Large intestine (tissue), 12 donors: ENCODE measurements at places on chromosomes 16 and 17.
A peak's percentile ranks its signal among the peaks of the same experiment; 100 is the strongest.

DNA sequence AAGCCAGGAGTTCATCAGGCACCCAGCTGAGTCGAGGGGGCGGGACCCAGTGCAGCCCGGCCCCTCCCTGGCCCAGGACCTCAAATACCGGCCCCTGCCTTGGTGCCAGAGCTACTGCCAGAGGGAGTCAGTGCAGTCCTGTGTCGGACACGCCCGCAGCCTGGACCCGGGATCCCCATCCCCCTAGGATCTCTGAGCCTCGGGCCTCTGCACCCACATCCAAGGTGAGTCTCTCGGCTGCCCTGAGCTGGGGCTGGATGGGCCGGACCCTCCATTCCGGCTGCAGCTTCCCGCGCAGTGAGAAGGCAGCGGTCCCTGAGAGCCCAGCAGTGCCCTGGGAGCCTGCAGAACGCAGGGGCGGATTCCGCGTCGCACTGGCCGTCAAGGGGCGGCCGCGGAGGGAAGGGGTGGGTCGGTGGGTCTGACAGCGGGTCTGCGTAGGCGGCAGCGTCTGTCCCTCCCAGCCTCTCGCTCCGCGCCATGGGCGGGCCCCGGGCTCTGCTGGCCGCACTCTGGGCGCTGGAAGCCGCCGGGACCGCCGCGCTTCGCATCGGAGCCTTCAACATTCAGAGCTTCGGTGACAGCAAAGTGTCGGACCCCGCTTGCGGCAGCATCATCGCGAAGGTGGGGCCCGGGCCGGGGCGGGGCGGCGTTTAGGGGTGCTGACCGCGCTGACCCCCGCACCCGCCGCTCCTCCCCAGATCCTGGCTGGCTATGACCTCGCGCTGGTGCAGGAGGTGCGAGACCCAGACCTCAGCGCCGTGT lies at the start of gene DNASE1L2:
DNASE1L2 (plus strand) TSS at position 108 of the 765 bp plus-strand sequence; CDS start at position 481, 373 bp downstream.
- no peak for DNase-seq

GRCh38 chr17:9484789-9485188 lies 90.8 kb downstream of the STX8 start:
- no peak for DNase-seq

DNA sequence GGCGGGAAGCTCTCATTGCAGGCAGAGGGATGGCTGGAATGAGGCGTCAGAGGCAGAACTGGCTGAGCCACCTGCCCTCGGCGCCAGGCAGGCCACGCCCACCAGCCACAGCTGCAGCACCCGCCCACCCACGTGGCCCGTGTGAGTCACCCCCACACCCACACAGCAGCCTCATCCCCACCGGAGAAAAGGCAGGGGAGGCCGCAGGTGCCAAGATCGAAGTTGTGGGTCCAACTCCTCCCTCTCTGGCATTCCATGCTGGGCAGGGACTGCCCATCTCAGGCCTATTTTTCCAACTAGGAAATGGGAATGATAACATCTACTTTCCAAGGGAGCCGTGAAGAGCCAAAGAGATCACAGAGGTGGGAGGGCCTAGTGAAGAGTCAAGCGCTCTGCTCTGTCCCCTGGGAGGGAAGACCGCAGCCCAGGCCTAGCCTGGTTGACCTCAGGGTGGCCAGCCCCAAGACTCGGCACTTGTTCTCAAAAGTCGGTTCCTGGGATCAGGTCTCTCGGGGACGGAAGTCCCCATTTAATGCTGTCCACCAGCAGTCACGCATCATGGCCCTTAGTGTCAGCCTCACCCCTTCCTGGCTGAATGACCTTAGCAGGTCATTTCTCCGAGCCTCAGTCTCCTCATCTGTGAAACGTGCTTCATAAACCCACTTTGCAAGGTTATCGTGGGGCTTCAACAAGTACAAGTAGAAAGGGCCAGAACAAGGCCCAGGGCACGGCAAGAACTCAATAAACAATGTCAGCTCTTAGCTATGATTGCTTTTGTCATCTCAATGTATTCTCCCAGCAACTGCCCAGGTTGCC lies at the start of gene TRPV3:
TRPV3 (minus strand) TSS at position 45 of the 816 bp plus-strand sequence. CDS start 2,962 bp downstream, outside the sequence.
- DNase-seq: peak; percentile 83

- DNase-seq: no peak
These were observed 19.8 kb downstream of the RAD51D start for GRCh38 chr17:35099908-35100307.

- no peak for DNase-seq
These were observed 64.1 kb downstream of the SDK2 start for GRCh38 chr17:73580073-73580710.

DNA sequence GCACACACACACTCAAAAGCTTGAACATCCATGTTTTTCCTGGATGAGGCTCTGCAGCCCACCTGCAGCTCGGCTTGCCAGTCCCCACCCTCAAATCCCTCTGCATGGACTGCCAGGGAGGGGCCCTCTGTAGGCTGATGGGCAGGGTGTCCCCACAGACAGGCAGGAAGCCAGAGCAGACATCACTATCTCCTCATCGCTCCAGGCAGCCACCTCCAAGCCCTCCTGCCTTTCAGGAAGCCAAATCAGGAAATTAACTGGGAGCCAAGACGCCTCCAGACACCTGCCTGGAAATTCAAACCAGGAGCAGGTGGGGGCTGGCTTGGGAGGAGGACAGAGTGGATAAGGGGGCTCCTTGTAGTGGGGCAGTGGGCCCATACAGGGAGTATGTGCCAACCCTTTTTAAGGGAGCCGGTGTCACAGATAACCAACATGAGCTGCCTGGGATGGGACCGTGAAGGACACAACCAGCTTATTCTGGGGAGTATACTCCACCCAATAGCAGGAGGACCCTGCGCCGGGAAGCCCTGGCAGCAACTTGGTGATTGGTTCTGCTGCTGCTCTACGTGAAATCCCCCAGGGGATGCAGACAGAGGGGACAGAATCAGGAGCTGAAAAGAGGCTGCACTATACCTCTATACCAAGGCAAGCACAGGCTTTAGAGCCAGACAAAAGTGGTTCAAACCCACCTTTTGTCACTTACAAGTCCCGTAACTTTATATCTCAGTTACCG lies 139.1 kb downstream of the CCT6B start:
- no peak for DNase-seq

- DNase-seq: no peak
These were observed 31.3 kb upstream of the ANKRD40CL start for GRCh38 chr17:50798424-50799288.

DNA sequence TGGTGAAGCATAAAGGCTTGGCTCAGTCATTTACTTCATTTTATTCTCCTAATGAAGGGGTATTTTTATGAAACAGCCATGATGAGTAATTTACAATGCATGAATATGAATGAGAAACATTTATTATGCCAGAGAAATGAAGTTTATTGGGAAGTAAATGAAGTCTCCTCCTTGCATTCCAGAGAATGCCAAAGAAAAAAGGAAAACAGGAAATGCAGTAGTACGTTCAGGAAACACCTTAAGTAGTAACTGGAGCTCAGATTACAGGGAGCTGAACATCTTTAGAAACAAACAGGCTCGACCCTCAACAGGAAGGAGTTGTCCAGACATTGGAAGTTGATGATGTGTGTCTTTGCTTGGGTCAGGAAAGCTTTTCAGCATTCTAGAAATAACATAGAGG lies 4.6 kb downstream of the KRT34 start:
- DNase-seq: no peak

DNA sequence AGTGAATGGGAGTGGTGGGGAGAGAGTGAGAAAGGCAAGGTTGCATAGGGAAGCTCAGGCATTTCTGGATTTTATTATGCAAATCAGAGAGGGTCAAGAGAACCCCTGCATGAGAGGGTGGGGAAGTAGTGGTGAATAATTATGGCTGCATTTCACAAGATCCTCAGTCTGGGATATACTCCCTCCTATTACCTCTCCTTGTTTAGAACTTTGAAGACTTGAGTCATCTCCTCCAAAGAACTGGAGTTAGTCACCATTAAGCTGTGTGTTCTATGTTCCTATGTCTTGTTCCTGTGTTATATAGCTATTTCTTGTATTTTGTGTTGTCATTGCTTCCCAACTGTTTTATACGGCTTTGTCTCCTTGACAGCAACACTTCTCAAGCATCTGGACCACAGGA lies 18.4 kb downstream of the SOX9 start:
- DNase-seq: no peak

DNA sequence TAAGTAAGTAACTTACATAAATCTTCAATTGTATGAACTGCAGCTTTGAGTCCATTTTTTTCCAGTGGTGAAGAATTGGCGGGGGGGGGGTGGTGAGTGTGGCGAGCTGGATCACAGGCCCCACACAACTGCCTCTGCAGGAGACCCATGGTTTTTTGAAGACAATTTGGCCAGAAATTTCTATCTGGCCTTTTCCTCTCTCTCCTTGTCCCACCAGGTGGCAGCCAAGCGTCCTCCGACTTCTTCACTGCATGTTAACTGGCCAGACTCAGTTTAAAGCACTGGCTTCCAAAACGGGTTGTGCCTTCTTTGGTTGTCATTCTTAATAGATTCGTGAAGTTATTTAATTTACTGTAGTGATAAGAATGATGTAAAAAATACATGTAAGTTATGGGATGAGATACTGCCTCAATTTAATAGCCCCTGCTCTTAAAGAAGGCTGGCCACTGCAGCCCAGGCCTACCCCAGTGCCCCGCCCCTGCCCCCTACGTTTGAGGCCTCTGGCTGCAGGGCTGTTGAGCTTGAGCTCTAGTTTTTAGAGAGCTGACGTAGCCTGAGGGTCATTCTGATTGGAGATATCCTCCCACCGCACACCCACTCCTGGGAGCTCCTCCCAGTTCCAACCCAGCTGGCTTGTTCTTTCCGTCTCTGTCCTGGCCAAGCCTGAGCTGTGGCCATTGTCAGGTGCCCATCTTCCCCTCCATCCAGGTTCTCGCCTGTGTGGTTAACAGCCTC lies 36.4 kb downstream of the AKAP1 start:
- no peak for DNase-seq

DNA sequence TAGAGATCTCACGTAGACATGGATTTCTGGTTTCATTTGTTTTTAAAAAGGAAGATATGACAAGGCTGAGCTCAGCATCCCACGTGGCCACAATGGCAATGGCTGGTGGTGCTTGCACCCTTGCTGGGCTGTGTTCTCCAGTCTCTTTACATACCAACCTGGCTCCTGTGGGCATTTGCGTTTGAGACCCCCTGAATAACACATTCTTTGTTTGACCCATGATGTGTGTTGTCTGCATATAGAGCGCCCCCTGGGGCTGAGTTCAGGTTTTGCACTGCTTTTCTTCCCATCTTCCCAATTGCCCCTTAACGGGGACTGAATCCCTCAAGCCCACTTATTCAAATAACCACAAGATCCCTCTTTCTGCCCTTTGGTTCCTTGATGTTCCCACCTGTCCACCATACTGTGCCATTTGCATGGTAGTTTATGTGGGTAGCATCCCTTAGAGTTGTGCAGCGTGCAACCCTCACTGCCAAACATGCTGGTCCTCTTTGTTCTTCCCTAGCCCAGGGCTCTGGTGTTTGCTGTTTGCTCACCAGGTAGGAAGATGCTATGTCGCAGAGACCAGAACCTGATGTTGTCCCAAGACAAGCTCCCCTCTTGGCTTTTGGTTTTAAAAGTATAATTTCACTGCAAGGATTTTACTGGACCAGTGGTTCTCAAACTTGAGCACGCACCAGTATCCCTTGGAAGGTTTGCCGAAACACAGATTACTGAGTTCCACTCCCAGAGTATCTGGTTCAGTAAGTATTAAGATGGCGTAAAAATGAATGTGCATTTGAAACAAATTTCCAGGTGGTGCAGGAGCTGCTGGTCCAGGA lies 38.5 kb upstream of the NKD1 start:
- DNase-seq: no peak

- no peak for DNase-seq
These were observed 7.3 kb downstream of the HS3ST4 start for GRCh38 chr16:25699069-25699468.

DNA sequence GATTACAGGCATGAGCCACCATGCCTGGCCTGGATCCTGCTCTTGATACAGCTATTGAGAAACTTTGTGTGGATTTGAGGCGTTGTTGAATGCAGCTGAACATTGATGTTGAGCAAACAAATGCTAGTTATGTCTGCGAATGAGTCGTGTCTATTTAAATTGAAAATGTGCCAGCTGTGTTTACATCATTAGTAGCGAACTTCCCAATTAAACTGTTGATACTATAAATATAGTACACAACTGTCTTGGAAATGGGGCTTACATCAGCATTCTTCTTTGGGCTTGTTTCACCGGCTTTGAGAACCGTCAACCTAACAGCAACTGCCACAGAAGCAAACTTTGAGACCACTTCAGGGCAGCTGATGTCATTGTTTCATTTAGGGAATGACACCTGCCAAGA lies 251.9 kb downstream of the RBFOX1 start:
- no peak for DNase-seq

GRCh38 chr16:29763326-29763725 lies 14.7 kb upstream of the ZG16 start:
- no peak for DNase-seq

GRCh38 chr16:17238285-17239028 lies 232.3 kb downstream of the XYLT1 start:
- no peak for DNase-seq

DNA sequence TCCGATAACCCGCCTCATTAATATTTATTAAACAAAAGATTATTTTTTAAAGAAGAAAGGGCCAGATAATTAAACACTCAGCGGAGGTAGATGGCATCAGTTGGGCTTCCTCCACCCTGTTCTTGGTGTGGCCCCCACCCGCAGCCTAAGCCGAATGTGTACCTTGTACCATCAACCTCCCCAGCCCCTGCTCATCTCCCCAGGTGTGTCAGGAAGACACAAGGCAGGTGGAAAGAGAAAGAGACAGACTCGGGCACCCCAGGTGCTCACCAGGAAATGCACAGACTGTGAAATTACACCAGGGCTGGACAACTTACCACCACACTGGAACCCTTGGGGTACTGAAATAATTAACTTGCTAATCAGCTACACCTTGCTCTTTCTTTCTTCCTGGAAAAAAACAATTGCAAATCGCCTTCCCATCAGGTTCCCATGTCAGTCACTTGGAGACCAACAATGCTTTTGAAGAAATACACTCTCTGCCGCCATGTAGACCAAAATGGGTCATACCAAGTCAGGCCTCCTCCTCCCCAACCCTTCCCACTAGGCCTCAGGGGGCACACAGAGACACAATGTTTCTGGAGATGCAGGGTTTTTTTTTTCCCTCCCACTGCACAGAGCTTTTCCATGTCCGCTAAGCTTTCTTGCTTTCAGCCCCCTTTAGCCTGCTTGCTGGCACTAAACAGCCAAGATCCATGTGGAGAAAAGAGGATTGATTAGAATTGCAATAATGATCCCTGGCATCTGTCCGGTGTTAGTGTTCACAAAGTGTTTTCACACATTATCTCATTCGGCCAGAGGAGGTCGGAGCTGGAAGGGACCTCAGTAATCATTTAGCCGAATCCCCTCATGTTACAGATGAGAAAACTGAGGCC lies 8.6 kb upstream of the LHX1 start:
- DNase-seq: peak; percentile 59
